ENCODE measurements at places on chromosomes 6 and 20.

- no peak for DNase-seq
Measured at GRCh38 chr6:141309295-141309694, 823.4 kb upstream of the GJE1 start.

DNA sequence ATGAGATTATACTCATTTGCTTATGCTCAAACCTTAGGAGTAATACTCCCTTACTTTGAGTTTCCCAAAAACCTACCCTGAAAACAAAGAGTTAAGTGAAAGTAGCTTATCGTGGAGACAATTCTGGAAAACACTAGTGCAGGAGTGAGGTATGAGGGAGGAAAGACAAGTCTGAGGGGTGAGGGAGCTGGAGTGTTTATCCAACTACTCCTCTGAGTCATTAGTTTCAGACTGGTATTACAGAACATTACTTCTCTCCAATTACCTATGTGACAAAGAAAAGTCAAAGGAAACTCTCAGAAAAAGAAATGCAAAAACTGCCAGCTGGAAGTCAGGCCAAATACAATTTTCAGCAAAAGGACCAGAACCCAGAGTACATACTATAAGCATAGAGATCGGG is 171.1 kb upstream of the SPTLC3 start:
- no peak for DNase-seq

GRCh38 chr20:19380211-19380610 is 167.8 kb downstream of the SLC24A3 start:
- DNase-seq, result no peak

DNA sequence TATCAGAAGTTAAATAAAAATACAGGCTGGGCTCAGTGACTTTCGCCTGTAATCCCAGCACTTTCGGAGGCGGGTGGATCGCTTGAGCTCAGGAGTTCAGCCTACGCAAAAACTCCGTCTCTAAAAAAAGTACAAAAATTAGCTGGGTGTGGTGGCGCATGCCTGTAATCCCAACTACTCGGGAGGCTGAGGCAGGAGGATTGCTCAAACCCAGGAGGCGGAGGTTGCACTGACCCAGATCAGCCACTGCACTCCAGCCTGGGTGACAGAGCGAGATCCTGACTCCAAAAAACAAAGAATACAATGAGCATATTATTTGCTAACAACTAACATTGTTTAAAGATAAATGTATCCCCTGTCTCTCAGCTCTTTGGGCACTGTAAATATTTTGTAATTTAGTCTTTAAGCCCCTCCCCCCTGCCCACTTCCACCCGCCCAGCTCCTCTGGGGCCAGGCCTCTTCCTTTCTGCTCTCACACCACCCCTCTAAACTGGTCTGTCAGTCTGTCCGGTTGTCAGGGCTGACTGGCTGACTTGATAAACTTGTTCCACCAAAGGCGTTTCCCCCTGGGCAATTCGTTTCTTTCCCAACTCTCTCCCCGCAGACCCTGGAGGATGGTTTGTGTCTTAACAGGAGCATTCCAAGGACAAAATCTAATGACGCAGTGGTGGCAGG is 62.4 kb upstream of the QKI start:
- no peak for DNase-seq

DNA sequence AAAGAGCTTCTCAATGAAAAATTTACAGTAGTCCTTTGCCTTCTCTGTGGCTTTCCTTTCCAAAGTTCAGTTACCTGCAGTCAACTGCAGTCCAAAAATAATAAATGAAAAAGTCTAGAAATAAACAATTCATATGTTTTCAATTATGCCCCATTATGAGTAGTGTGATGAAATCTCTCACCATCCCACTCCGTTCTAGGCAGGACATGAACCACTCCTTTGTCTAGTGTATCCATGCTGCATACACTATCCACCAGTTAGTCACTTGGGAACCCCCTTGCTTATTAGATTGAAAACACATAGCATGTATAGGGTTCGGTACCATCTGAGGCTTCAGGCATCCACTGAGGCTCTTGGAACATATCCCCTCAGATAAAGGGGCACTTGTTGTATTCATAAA is 80.6 kb upstream of the EYA4 start:
- no peak for DNase-seq

DNA sequence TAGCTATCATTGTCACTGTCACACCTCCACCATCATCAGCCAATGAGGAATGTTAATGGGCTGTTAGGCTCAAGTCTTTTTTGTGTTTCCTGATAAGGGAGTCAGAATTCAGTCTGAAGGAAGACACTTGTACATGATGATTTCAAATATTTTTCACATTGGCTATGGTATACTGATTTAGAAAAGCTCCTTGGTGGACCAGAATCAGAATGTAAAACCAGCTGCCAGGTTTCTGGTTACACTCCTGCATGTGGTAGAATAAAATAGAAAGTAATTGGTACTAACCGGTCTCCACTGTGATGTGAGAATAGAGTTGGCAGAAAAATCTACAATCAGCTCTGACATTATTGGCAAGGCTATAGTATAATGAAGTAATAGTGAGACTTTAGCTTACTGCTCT is 10.7 kb downstream of the COL9A1 start:
- DNase-seq, result no peak

DNA sequence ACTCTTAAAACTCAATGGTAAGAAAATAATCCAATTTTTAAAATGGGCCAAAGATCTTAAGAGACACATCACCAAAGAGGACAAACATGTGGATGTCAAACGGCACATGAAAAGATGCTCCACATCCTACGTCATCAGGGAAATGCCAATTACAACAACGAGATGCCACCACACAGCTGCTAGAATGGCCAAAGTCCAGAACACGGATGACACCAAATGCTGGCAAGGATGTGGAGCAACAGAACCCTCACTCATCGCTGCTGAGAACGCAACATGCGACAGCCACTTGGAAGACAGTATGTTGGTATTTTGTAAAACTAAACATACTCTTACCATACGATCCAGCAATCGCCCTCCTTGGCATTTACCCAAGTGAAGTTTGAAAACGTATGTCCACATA is 132.8 kb upstream of the CDH4 start:
- DNase-seq, result no peak

DNA sequence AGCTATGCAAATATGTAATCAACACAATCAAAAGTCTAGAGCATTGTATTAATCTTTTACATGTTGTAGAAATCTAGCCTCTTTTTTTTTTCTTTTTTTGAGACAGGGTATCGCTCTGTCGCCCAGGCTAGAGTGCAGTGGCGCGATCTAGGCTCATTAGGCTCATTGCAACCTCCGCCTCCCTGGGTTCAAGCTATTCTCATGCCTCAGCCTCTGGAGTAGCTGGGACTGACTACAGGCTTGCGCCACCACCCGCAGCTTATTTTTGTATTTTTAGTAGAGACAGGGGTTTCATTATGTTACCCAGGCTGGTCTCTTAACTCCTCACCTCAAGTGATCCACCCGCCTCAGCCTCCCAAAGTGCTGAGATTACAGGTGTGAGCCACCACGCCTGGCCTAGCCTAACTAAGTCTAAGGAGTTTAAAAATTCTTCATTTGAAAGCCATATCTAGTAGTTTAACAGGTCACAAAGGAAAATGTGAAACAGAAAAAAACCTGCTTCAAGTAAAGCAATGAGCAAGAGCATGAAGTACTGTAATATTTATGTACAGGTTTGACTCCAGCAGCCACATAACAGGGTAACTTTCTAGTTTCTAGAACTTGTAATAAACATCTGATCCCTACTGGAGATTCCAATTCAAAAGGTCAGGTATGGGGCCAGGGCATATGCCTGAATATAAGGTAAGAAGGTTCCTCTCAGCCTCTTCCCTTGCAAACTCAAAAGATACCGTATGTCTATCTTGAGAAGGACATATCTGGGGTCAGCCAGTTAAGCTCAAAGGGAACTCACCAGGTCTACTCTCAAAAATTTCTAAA is 4.4 kb downstream of the CPNE1 start:
- no peak for DNase-seq

DNA sequence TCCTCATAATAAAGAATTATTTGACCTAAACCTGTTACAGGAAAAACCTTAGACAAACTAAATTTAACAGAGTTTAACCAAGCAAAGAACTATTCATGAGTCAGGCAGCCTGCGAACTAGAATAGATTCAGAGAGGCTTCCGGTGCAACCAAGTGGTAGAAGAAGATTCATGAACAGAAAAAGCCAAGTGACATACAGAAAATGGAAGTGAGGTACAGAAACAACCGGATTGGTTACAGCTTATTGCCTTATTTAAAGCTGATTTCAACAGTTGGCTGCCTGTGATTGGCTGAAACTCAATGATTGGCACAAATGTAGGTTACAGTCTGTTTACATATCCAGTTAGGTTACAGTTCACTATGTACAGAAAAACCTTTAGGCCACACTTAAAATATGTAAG is 10.1 kb downstream of the PPP1R3G start:
- no peak for DNase-seq

DNA sequence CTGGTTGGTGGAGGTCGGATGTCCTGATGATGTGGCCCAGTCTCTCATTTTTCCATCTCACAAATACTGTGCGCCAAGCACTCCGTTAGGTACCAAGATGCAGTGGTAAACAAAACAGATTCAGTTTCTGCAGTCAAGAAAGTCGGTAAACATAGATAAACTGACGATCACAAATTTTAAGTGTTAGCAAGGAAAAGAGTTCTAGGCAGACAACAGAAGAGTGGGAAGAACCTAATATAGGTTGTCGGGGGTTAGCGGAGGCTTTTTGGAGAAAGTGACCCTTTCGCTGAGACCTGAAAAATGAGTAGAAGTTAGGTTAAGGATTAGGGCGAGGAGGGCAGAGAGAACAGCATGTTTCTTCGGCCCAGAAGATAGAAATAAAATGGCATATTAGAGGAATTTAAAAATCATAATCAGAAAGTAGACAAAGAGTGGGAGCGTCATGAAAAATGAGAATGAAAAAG is 514 bp downstream of the ORC3 start:
- no peak for DNase-seq

- DNase-seq, result no peak
Measured at GRCh38 chr6:161344626-161345025, 70.8 kb upstream of the AGPAT4 start.

GRCh38 chr6:167351656-167352345 is 26.9 kb downstream of the TTLL2 start:
- no peak for DNase-seq

- DNase-seq, result no peak
Measured at GRCh38 chr6:107638493-107638892, 148.6 kb downstream of the SOBP start.

DNA sequence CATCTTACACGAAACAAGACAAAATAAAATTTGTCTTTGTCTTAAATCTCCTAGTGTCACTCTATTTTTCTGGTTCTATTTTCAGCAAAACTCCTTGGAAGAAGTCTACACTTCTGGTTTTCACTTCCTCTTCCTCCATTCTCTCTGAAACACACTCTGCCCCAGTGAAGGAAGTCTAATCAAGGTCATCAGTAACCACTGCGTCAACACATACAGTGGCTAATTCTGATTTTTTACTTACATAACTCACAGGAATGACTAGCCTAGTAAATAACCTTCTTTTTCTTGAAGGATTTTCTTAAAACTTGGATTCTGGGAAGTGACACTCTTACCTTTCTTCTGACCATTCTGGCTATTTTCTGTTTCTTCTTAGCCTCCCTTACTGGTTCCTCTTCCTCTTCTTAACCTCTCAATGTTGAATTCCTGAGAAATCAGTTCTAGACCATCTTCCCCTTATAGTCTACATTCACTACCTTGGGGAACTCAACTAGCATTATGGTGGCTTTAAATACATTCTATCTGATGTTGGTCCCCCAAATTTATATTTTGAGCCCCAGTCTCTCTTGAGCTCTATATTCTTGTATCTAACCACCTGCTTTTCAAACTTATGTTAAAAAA is 37.5 kb downstream of the AIG1 start:
- no peak for DNase-seq

- no peak for DNase-seq
Measured at GRCh38 chr6:42251911-42252637, 34.4 kb upstream of the MRPS10 start.

DNA sequence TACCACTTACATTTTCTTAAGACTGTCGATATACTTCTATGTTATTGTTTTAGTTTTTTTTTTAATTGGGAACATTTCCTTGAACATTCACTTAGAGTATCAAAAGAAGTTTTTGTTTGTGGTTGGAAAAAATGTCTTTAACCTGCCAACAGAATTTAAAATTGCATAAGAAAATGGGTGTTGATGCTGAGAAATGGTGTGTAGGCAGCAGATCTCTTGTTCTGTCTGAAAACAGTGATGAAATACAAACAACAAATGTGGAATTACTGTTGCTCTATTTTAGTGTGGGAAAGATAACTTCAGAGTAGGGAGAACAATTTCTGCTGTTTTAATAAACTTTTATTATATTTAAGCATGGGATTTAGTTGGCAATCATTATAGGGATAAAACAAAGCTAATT is 293.5 kb downstream of the CDKAL1 start:
- no peak for DNase-seq

- DNase-seq, result no peak
Measured at GRCh38 chr20:53842301-53843099, 227.9 kb downstream of the BCAS1 start.

GRCh38 chr6:127776320-127776719 is 124.5 kb downstream of the THEMIS start:
- no peak for DNase-seq

GRCh38 chr6:63844287-63844686 is 208.7 kb downstream of the PHF3 start:
- DNase-seq, result no peak

DNA sequence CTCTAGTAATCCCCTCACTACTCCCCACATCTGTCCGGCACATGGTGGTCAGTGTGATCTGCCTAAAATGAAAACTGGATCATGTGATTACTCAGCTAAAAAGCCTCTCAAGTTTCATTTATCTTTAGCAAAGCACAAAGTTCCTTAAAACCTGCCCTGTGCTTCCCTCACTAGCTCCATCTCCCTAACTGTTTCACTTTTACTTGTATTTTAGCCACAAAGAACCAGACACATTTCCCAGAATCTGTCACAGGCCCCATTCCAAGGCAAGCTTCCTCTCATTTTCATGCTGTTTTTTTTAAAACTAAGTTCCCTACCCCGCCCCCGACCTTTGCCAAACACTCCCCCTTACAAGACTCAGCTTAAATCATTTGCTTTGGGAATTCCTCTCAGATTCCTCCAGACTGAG is 8.9 kb upstream of the IGF2R start:
- no peak for DNase-seq

DNA sequence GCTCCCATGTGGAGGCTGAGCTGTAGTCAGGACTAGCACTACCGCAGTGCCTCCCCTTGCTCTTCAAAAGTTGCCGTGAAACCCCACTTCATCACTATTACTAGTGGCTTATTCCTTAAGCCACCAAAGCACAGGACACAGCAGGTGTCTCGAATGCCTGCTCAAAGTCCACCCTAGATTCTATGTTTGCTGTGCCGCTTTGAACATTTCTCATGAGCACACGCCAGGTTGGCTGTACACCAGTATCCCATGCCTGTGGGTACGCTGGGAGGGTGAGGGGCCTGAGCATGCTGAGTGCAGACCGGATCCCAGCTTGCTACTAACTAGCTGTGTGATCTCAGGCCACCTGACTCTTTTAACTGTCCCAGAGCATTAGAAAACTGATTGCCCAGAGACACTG is 335.8 kb upstream of the QKI start:
- DNase-seq, result no peak

GRCh38 chr6:41429506-41430504 is 94.4 kb downstream of the NCR2 start:
- no peak for DNase-seq

Measured in effector CD8-positive, alpha-beta T cell (primary cell).